ENCODE measurements at places on chromosomes 13 and 19.

- no peak for DNase-seq
Observed at GRCh38 chr19:18941628-18942354, 774 bp upstream of the HOMER3 start.

DNA sequence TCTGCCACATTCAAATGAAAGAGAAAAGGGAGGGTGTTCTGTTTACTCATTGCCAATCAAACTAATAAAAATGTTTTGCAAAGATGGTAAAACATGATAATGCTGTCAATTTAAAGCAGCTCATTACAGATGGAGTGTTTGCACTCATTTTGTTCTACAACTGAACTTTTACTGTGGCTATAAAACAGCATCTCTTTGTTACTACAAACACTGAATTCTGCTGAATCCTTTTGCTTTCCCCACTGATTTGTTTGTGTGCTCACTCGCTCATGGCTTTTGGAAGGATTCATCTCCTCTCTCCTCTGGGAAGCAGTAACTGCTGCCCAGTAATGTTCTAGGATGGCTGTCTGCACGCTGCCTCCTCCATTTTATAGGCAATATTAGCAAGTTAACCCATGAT, 434.5 kb downstream of the PCDH9 start:
- DNase-seq: no peak

GRCh38 chr19:8041531-8041931, 11.0 kb upstream of the CCL25 start:
- peak; percentile 15 for DNase-seq

DNA sequence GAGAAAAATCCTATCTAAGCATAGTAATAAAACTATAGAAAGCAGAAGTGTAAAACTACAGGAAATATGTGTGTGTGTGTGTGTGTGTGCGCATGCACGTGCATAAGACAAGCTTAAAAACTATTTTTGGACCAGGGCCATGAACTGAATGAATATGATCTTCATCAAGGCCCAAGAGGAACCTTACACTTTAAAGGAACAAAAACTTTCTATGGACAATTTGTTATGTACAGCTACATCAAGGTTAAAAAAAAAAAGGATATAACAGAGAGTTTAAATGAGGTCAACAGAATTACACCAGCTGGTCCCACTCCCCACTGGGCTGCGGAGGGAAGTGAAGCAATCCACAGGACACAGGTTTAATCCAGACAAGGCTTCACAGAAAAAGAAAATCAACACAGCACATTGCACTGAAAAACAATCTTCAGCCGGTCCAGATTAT, 151.1 kb downstream of the LHFPL6 start:
- DNase-seq: peak; percentile 83

- DNase-seq: no peak
Observed at GRCh38 chr13:95918860-95919259, 134.3 kb downstream of the UGGT2 start.

DNA sequence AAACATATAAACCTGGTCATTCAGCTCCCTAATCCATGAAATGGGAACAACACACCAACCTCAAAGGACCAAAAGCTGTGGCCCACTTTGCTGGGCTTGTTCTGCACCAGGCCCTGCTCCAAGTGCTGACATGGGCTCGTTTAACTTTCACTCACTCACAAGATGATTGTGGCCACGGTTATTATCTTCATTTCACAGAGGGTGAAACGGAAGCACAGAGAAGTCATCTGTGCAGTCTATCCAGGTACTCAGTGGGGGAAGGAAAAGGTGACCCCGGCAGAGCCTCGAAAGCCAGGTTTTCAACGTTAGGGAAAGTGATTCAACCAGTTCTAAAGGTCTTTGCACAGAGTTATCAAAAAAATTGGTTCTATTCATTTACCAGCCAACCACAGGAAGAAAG, 68.0 kb downstream of the CRYL1 start:
- no peak for DNase-seq

GRCh38 chr19:14160017-14160703, 23.8 kb upstream of the ASF1B start:
- DNase-seq: no peak

DNA sequence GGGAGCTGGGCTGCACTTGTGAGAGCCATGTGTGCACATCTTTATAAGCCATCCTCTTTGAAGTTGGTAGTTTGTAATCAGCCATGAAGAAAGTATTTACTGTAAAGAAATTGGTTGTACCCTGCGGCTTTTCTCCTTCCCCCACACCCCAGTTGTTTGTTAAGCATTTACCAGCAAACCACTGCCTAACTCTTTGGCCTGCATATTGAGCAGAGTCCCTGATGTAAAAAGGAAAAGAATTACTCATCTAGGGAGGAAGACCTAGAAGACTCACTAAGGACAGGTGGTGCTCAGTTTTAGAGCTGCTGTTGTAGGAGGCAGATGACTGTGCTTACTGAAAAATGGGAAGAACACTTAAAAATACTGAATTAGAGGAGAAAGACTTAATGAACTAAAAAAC, 245.3 kb downstream of the PCCA start:
- no peak for DNase-seq

DNA sequence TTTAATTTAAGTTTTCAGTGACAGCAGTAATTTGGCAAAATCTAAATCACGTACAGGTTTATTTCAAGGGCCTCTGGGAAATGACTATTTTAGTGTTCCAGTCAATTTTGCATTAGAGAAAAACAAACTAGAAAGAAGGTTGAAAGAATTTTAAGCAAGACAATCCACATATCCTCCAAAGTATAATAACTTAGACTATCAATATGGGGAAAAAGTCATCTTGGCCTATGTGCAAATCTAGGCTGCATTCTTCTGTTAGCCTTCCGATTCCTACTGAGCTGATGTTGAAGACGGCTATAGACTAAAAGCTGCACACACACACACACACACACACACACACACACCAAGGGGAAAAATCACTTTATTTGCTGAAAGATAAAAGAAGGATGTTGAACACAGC, 81.3 kb downstream of the SLITRK6 start:
- no peak for DNase-seq

DNA sequence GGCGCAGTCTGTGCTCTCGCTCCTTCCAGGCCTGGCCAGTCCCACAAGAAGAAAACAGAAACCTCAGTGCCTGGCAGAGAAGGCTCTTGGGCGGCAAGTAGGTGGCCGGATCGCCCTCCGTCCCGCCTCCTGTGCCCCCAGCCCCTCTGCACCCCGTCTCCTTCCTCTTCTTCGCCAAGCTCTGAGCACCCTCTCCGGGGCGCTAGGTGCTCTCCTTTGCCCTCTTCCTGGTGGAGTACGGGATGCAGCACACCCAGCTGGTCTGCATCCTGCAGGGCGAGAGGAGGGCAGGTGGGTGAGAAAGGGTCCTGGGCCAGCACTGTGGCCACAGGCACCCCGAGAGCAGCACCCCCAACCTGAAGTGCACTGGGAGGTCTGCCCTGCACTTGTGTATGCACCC, 17.3 kb downstream of the C13orf46 start:
- no peak for DNase-seq

DNA sequence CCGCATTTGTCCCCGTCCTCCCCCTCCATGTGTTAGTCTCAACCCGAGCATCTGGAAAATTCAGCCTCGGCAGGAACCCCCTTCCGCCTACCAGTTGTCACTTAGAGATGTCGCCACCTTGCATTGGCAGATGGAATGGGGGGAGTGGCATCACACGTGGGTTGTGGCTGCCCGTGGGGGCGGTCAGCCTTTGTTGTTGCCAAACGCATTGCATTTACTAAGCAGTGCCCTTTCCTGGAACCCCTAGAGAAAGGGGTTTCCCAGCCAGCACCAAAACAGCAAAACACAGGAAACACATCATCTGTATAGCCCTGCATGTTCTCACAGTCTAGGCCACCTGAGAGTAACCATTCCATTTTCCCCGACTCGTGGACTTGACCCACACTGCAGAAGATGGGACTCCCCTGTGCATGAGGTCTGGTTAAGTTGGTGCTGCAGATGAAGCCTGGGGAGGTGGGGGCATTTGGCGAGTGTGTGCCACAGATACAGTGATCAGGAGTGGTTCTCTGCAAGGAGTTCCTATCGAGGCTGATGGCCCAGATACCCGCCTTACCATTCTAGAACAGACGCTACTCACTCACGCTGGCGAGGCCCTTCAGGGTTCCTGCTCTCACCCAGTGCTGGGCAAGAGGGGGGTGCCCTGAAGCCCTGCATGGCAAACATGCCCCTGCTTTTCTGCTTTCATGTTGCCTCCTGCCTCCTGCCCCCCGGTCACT, 38.3 kb downstream of the TMED1 start:
- DNase-seq: no peak

GRCh38 chr13:37833411-37833810, 36.2 kb downstream of the TRPC4 start:
- DNase-seq: no peak

GRCh38 chr19:12924621-12925310, 5.7 kb upstream of the SYCE2 start:
- DNase-seq: no peak

- no peak for DNase-seq
Observed at GRCh38 chr13:71360041-71360440, 507.0 kb downstream of the DACH1 start.

DNA sequence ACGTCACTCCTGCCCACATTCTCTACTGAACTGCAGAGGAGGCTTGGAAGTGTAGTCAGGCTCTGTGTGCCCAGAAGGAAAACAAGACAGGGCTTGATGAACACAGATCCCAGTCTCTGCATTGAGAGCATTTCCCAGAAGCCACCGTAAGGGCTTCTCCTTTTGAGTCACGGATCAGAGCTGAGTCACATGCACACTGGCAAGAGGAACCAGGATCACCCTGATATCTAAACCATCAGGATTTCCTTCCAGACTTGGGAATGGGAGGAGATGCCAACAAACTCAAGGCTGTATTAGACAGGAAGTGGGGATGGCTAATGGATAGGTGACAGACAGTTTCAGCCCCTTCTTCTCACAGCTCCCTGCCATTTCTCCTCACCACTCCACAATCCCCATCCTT, 17.7 kb upstream of the FBXO17 start:
- DNase-seq: no peak

DNA sequence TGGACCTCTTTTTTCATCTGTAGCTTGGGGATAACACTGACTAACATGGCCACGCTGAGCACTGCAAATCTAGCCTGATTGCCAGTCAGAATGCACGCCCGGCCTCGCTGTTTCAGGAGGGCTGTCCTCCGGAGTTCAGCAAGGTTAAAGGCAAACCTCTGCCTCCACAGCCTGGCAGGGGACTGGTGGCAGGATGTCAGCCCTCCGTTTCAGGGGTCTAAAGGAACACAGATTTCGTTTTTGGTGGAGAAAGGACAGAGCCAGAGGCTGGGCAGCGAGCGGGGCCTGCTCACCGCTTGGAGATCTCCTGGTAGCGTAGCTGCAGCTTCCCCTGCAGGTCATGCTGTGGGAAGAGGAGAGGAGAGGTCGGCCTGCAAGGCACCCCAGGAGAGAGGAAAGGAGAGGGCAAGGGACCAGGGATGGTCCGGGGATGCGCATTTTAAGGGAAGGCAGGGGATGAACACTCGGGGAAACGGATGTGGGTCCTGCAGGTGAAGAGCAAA, 560 bp downstream of the NDUFA7 start:
- no peak for DNase-seq

DNA sequence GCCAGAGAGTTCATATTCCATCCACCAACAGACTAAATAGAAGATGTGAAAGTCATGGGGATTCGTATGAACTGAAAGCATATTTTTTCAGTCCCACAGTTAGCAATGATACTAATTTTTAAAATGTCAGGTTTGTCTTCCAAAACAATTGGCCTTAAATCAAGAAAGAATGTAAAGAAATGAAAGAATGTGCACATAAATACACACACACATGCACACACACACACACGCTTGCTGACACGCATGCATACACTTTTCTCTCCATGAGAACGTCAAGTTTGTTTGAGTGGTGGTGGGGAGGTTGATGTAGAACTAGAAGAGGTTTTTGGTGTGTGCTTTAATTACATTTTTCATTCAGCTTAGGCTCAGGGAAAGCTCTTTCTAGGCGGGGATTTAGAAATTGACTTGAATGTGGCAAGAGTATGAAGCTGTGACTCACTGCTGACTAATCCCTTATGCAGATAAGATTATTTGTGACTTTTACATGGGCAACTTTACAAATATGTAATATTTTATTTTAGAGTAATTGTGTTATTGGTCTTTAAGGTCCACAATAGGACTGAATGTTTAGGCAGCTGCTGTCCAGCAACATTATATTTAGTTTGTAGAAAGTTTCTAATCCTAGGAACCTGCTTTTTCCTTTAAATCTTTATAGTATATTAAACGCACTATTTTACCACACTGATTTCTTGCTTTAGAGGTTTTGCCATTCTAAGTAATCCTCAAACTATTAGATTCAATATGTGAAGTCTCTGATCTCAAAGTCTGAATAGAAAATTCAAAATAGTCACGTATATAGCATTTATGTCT, 18.8 kb downstream of the FLT1 start:
- DNase-seq: no peak

- DNase-seq: no peak
Observed at GRCh38 chr19:33297401-33298145, 4.8 kb downstream of the CEBPA start.

GRCh38 chr13:113495494-113496210, 5.1 kb upstream of the DCUN1D2 start:
- DNase-seq: no peak

DNA sequence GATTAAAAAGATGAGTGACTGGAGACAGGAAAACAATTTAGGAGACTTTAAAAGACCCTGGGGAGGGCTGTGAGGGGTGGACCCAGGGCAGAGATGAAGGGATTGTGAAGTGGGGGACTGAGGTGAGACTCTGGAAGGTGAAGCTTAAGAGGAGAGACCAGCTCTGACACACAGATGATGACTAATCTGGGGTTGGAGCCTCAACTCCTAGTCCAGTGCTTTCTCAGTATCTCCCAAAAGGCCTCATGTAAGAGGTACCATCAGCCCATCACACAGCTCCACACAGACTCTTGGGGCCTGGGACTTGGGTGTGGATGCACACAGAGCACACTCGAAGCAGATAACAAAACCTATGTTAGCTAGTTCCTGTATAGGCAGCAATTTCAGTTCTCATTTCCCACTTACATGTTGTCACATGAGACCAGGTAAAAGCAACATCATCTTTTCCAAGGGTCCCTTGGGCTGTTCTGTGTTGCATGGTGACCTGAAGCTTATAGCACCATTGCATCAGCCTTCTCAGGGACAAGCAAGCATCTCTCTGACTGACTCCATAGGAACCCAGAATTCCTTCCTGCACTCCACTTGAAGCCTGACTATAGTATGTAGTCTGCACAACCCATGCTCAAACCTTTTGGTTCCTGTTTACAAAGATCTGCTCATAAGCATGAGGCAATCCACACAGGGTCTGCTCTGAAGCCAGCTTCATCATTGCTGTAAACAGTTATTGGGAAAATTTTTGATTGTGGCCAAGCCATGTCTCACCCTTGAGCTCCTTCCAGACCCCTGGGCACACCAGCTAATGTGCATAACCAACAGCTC, 88.6 kb upstream of the MYCBP2 start:
- no peak for DNase-seq

All from HL-60 (cell line).